ENCODE measurements at places on chromosomes 6 and 20.

- DNase-seq, result no peak
Measured at GRCh38 chr20:64131406-64131805, 24.0 kb upstream of the NPBWR2 start.

GRCh38 chr20:63067266-63067635, 60.5 kb upstream of the BHLHE23 start:
- no peak for DNase-seq

- DNase-seq, result no peak
Measured at GRCh38 chr20:2521369-2522305, 12.9 kb upstream of the ZNF343 start.

- DNase-seq, result no peak
Measured at GRCh38 chr20:36744243-36744642, 1.6 kb downstream of the NDRG3 start.

- no peak for DNase-seq
Measured at GRCh38 chr6:120966321-120966720, 368.0 kb downstream of the TBC1D32 start.

- no peak for DNase-seq
Measured at GRCh38 chr20:37406010-37406998, 60.4 kb downstream of the SRC start.

- DNase-seq, result no peak
Measured at GRCh38 chr6:37236921-37237320, 20.7 kb upstream of the TBC1D22B start.

- no peak for DNase-seq
Measured at GRCh38 chr6:169640983-169641382, 60.8 kb downstream of the WDR27 start.

- DNase-seq, result no peak
Measured at GRCh38 chr20:20993372-20993771, 112.8 kb downstream of the LINC00237 start.

- no peak for DNase-seq
Measured at GRCh38 chr6:53048431-53049195, 16.6 kb upstream of the FBXO9 start.

DNA sequence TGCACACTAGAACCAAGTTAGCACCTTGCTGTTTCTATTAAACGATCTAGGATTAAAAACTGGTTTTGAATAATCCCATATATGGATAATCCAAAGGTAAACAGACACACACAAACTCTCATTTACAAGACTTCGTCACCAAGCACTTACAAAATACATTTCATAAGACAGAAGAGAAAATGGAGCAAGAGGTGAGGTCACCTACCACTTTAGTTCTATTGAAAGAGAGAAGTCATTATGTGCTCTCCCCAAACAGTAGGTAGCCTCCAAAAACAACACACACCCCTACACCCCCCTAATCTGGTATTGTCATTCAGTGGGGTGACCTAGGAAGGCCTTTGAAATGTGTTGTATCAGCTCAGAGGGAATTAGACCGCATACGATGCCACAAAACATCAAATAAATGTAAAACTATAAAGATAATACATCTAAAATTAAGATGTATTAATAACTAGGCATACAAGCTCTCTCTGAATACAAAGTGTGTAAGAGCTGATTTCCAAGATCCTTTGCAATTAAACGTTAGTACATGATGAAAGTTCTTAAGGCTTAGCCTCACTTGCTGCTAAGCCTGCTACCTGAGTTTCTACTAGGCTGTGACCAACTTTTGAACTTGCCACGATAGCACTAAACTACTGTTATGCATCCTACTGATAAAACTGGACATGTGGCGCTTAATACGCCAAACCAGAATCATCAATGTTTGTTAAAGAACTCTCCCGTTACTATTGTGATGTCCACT, 1.6 kb downstream of the SRPK1 start:
- DNase-seq, result no peak

GRCh38 chr20:25408890-25409289, 1.4 kb downstream of the GINS1 start:
- DNase-seq, result no peak

Measured in smooth muscle cell of the brain vasculature (primary cell).